NCI-H2171 treated with DMSO at 0.1 percent for 48 hours (cell line): ENCODE measurements at places on chromosomes 3 and 15.

DNA sequence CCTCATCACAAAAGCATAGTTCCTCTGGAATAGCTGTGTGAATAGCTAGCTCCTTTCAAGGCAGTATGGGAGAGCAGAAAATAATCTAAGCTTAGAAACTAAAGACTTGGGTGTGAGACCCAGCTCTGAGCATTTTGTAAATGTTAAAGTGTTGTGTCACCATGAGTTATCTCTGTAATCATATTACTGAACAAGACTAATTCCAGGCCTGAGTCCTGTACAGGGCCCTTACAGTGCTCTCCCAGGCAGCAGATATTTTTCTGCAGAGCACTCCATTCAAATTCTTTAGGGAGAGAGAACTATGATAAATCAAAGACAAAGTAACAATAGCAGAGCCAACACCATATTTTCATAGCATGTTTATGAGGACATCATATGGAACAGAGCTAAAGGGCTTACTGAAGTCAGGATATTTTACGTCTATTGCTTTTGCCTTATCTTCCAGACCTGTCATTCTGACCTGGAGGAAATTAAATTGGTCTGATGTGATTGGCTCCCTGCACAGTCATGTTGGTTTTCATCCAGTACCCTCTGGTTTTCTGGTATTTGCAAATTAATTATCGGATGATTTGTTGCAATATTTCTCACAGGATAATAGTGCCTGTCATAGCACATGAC is 172.6 kb upstream of the PPP2R3A start:
- no peak for DNase-seq

- DNase-seq, result no peak
These were observed 316.7 kb downstream of the LPP start for GRCh38 chr3:188470508-188471130.

GRCh38 chr15:82804575-82804949 is 1.3 kb downstream of the FSD2 start:
- no peak for DNase-seq

DNA sequence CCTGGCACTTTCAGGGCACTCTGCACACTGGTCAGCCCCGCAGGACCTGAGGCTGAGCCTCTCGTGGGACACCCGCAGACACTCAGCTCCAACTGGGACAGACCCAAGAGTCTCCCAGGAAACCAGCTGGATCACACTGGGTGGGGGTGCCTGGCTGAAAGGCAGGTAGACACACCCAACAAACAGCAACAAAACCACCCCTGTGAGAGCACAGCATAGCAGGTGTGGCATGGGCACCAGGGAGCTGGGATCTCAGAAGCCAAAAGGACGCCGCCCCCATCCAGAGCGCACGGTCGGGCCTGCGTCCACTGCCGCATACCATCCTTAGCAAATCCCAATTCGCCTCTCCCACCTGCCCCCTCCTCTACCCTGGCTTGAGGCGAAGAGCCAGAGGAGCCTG is 154.2 kb upstream of the LINGO1 start:
- no peak for DNase-seq

DNA sequence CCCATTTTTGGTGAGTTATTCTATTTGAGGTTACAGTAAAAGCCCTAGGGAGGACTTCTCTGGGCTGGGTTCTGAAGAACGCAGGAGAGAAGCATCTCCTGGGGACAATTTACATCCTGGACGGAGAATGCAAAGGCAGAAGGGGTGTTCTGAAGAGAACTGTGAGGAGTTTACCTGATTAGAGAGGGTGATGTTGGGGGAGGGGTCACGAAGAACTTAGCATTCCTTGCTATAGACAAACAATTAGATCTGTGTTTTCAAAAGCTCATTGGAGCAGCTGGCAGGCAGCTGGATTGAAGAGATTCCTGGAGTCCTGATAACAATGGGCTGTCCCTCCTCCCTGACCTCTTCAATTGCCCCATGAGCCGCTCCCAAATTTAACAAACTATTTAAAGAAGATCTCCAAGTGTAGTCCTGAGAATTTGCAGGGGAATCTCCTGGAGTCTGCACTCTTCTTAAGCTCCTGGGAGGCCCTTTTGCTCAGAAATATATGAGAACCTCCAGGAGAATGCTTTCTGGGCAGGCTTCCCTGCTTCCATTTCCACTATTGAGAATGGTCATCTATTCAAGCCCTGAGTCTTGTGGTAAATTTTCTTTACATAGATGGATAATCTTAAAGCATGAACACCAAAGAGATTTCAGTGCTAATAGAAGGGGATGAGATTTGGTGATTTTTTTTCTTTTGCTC is 55.3 kb downstream of the ARHGAP31 start:
- no peak for DNase-seq

DNA sequence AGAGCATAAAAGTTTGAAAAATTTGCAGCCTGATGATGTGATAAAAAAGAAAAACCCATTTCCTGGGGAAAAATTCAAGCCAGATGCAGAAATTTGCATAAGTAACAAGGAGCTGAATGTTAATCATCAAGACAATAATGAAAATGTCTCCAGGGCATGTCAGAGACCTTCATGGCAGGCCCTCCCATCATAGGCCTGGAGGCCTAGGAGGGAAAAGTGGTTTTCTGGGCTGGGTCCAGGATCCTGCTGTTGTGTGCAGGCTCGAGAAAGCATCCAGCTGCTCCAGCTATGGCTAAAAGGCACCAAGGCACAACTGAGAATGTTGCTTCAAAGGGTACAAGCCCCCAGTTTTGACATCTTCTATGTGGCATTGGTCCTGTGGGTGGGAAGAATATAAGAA is 1014.0 kb downstream of the SI start:
- no peak for DNase-seq

GRCh38 chr3:135633078-135633477 is 332.4 kb upstream of the PPP2R3A start:
- DNase-seq, result no peak

DNA sequence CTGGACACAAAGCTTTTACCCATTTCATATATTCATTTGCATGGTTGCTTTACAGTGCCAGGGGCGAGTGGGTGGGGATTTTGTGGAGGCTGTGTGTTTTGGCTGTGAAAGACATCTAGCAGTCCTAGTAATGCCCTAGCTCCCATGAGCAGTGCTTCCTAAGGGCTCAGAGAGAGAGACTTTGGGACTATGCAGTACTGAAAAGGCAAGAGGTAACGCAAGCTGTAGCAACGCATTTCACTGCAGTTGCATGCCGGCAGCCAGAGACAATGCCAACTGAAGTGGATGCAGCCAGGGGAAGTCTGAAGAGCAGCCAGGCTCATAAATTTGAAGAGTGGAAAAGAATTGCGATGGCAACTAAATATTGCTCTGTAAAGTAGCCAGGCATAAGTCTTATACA is 27.4 kb upstream of the ATP10A start:
- DNase-seq, result no peak

DNA sequence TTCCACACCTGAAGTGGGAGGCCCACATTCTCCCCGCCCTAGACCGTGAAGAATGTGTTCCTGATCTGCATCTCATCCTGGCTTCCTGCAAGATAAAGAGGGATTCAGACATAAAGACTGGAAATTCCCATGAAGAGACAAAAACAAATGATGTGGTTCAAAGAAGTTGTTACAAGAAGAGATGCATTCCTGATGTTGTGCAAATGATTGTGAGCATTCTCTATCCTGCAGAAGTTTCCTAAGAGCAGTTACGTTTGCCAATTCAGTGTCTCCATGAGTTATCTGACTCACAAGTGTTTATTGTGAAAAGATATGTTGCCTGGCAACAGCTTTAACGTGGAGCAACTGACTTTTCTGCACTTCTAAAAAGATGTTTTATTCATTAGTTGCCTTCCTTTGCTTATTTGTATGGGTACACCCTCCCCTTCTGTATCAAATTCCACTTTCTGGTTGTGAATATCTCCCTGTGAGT is 107.8 kb downstream of the ZIC4 start:
- no peak for DNase-seq

DNA sequence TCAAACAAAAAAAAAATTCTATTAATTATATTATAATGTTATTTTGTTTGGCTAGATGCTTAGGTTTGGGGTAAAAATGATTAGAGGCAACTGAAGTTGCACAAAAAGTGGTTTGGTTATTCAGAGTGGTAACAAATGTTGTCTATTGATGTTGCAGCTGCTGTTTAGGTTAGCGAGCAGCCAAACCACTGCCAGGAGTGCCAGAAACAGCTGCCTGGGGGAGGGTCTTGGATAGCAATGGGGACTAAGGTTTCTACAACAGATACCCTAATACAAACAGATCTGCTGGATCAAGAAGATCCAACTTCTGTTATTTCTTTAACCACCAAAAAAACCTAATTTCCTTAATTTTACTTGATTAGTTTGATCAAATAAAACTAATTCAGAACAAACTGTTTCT is 26.6 kb downstream of the BTLA start:
- no peak for DNase-seq

- DNase-seq, result no peak
These were observed 15.8 kb downstream of the ARIH2 start for GRCh38 chr3:48934333-48934991.

GRCh38 chr3:153590051-153590450 is 428.0 kb downstream of the RAP2B start:
- no peak for DNase-seq

DNA sequence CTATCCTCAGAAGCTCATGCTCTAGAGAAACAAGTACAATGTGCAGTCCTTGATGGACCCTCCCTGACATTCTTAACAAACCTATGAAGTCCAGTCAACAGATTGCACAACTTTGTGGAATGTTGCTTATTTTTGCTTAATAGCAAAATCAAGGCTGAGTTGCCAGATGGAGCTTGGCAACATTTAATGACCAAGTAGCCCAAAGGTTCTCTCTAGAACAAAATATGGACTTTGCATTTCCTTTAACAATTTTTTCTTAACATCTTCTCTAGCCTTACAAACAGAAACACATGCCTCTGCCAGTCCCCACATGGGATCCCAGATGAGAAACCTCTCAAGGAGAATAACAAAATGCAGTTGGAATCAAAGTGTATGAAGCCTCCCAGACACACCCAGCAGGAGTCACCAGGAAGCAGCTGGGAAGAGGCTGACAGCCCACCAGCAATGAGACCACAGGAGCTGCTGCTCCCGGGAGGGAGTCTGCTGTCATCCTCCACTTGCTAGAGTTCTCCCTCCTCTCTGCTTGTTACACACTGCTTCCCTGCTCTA is 422.5 kb upstream of the CDIN1 start:
- no peak for DNase-seq

GRCh38 chr3:37255990-37256308 is 81.6 kb upstream of the LRRFIP2 start:
- DNase-seq, result peak; percentile 89

GRCh38 chr15:47812470-47812999 is 95.2 kb downstream of the SEMA6D start:
- DNase-seq, result no peak

DNA sequence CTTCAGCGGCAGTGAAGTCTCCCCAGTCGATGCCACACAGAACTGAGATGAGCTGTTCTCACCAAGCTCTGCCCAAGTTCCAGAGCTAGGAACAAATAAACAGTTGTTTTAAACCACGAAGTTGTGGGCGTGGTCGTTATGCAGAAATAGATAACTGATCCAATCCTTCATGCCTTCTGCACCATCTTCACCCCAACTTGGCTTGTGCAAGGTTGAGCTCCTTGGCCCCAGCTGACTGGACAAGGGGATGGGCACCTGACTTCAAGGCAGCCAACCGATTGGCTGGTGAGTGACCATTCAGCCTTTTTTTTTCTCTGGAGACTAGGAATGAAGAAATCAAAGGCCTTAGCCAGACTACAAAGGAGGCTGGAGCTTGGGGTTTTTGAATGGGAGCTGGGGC is 23.9 kb downstream of the LINGO1 start:
- no peak for DNase-seq

GRCh38 chr15:33547876-33548275 is 237.1 kb downstream of the RYR3 start:
- no peak for DNase-seq

- no peak for DNase-seq
These were observed 66.6 kb downstream of the P3H2 start for GRCh38 chr3:190053919-190054672.

- no peak for DNase-seq
These were observed 19.0 kb downstream of the ACAA1 start for GRCh38 chr3:38117748-38118420.

- DNase-seq, result no peak
These were observed 36.6 kb upstream of the MGLL start for GRCh38 chr3:127858937-127859336.

DNA sequence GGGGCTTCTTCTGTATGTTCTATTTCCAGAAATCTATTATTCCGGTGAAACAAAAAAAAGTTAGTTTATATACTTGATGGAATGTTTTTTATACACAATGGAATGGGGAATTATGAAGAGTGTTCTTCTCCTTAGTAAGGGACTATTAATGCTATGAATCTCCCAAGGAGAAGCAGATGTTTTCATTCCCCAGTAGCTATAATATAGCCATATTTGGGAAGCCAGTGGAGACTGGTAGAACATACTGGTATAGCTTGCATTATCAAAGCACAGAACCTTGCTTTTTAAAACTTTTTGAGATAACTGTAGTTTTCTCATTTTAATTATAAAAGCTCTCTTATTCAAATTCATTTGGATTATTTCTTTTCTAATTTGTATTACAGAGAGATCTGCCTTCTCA is 38.3 kb downstream of the ADGRG7 start:
- DNase-seq, result no peak

- DNase-seq, result peak; percentile 36
These were observed 132.9 kb downstream of the KCNMB2 start for GRCh38 chr3:178669022-178669601.

DNA sequence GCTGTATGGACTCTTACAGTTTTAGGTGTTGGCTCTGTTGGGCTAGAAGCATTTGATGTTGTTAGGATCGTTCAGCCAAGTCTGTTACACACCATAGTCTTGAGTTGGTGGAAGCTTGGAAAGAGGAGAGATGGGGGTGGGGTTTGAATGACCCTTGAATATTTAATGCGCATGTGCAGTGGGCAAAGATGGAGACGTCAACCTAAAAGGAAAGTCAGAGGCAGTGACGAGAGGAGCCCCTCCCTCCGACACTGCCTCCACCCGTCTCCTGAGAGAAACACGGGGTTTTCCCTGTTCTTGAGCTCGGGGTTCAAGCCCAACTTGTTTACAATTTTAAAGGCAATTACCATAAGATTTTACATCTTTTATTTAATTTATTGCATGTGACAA is 311.4 kb downstream of the SHQ1 start:
- DNase-seq, result no peak

DNA sequence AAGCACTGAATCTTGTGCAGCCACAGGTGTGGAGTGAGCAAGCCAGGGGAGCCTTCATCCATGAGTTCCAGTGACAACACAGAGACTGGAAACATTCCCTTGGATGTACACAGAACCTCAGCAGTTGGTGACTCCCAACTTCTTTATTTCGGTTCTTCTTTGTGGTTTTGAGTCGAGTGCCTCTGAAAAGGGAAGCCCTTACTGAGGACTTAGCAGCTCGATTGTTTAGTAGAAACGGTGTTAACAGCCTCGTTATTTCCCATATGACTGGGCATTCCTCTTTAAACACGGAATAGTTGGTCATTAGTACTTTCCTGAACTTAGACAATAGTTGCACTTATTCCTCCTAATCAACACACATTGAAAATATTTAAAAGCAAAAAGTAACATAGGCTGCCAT is 7.7 kb downstream of the SLCO3A1 start:
- no peak for DNase-seq

DNA sequence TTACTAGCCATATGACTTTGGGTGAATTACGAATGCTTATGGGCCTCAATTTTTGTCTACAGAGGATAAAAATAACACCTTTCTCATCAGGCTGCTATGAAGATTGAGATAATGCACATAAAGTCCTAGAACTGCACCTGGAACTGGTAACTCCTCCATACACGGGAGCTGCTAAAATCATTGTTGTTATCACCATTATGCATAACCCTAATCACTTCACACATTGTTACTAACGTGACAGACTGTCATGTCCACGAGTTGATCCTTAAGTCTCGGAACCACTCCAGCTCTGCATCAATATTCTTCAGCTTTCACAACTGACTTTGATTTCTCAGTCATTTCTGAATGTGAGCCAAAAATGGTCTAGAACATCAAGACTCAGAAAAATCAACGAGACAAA is 64.1 kb downstream of the RFTN1 start:
- DNase-seq, result no peak
